ENCODE measurements at places on chromosomes 11 and 22.
A peak's percentile ranks its signal among the peaks of the same experiment; 100 is the strongest.

GRCh38 chr22:46742576-46743221, 4.6 kb upstream of the CERK start:
- peak; percentile 23 for DNase-seq

DNA sequence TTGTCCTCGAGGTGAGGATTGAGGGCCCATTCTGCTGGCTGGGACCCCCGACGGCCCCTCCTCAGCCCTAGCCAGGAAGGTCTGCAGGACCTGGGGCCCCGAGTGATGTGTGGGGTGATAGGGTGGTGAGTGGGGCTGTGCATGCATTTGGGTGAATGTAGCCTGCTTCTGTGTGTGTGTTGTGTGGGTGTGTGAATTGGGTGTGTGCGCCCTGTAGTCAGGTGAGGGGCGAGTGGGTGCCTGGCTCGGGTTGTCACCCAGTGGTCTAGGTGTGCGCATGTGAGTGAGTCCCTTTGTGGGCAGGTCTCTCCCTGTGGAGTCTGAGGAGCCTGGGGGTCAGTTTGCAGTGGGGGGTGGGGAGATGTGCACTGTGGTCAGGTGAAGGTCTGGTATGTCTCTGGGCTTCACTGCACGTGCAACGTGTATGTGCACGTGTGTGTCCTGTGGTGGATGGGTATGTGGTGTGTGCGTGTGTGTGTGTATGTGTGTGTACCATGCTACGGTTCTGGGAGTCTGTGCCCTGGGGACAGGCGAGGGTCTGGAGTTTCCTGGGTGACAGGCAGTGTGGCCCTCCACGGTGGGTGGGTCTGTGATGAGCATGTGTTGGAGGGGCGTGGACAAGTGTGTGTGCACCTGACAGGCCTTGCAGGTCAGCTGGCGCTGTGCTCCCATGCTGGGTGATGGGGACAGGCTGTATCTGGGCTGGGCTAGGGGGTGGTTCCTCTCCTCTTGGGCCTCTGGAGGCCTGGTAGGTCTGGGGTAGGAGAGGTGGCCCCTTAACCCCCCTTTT, 1.0 kb downstream of the TMEM151A start:
- no peak for DNase-seq

GRCh38 chr11:68199295-68199987, 13.7 kb downstream of the KMT5B start:
- no peak for DNase-seq

- DNase-seq, result no peak
These were observed 33.7 kb downstream of the GNB1L start for GRCh38 chr22:19820880-19821522.

DNA sequence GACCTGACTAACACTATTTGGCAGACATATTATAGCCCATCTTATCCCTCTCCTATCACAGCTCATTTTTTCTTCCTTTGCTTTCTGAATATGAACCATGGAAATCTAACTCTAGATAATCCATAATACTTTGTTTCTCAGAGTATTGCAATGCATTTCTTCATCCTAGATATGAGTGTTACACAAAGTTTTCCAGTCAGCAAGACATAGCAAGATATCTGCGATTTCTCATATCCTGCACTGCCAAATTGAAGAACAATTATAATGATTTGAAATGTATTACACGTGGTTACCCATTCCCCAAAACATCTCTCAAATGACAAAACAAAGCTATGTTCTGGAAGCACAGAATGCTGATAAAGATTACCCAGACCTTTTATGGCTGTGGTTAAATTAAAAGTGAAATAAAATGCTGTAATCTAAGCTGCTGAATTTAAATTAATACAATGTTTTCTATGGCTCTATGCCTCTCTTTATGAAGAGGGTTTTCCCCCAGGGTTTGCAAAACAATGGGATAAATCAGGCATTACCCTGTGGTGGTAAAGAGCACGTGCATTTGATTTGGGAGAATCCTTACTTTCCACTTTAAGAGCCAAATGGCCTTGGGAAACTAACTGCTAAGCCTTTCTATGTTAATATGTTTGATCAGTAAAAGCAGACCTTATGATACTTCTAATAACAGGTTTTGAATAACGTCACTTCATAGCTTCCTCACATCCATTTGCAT, 1291.0 kb upstream of the CNTN5 start:
- peak; percentile 95 for DNase-seq

GRCh38 chr11:32178692-32179091, 87.8 kb downstream of the RCN1 start:
- DNase-seq, result no peak

- no peak for DNase-seq
These were observed 332.3 kb upstream of the KIRREL3 start for GRCh38 chr11:127332896-127333295.

DNA sequence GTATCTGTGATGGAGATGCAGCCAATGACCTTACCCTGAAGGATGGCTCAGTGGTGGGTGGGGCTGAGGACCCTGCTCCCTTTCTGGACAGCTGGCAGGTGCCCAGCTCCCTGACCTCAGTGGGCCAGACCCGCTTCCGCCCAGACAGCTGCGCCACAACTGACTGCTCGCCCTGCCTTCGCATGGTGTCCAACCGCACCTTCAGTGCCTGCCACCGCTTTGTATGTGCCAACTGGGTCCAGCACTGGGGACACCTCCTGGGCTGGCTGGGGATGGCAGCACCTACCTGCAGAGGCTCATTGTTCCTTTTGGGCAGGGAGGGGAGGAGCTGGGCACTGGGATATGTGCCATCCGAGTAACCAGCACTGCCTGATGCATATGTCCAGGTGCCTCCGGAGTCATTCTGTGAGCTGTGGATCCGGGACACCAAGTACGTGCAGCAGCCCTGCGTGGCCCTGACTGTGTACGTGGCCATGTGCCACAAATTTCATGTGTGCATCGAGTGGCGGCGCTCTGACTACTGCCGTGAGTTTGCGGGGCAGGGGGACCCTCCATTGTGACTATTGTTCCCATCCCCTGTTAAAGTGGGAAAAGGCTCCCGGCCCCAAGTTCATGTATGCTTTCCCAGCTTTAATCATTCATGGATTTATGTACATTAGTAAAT, 84.8 kb downstream of the OTOG start:
- DNase-seq, result no peak

- DNase-seq, result peak; percentile 57
These were observed 489 bp downstream of the RNF214 start for GRCh38 chr11:117232911-117233409.

DNA sequence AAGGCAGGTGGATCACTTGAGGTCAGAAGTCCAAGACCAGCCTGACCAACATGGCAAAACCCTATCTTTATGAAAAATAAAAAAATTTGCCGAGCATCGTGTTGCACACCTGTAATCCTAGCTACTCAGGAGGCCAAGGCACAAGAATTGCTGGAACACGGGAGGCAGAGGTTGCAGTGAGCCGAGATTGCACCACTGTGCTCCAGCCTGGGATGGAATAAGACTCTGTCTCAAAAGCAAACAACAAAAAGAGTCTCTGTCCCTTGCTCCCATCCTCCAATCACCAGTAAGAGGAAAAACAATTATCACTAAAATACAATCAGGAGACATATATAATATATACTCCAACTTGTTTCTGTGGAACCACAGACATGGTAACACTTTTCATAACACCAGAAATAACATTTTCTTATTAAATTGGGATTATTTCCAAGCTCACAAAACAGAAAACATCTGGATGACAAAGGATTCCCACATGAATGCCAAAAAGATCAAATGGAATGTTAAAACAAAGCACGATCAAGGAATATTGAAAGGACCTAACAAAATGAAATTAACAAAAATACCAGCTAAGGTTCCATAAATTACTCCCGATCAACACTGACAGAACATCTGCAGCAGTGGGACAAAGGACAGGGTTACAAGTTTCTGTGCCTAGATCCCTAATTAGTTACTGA, 15.2 kb downstream of the FCHSD2 start:
- DNase-seq, result no peak

GRCh38 chr11:2209370-2209801, 37.8 kb upstream of the TH start:
- DNase-seq, result no peak

GRCh38 chr11:44563711-44564110, 1.8 kb upstream of the CD82 start:
- no peak for DNase-seq

GRCh38 chr22:28864878-28865596, 18.3 kb upstream of the ZNRF3 start:
- no peak for DNase-seq

DNA sequence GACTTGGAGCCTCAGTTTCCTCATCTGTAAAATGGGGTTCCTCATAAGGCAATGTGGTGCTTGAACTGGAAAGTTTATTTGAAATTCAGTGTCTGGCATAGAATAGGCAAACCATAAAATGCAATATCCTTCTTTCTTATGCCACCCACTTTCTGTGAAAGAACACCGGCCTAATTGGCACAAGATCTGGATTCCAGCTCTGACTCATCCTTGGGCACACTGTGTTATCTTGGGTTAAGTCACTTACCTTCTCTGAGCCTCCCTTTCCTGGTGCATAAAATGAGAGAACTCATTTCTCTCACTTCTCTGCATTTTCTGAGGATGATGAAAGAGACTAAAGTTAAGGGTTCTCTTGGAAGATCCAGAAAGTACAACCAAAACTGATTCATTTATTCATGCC, 5.1 kb downstream of the INSC start:
- DNase-seq, result no peak

GRCh38 chr11:99234534-99234933, 213.8 kb downstream of the CNTN5 start:
- no peak for DNase-seq

DNA sequence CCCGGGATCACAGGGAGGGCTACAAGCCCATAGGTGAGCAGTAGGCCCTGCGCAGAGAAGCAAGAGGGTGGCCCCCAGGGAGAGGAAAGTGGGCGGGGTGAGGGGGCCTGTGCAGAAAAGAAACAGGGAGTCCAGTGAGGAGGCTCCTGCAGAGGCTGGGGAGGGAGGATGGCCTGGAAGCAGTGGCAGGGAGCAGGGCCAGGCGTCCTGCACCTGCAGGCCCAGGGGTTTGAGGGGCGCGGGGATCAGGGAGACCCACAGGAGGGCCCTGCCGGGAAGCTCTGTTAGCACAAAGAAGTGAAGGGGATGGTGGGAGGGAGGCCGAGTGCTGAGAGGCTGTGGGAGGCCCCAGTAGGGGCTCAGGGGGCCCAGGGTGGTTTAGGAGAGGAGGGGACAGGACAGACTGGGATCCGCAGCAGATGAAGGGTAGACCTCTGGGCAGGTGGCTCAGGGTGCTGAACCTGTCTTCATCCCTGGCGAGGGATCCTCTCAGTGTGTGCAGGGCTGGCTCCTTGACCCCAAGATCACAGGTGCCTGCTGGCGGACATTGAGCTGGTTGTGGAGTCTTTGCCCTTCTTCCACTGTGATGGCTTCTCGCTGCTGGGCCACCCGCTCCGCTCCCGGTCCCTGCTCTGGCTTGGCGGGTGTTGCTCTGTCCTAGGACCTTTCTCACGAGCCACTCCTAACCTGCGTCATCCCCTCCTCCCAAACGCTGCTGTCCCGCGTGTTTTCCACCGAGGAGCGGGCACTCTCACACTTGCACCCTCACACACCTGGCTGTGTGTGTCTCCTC, 31.8 kb upstream of the CELSR1 start:
- DNase-seq, result no peak
